Cardiac muscle cell (in vitro differentiated cells and primary cell): ENCODE measurements at places on chromosomes 3 and 15.

GRCh38 chr3:78277220-78277619, 1237.3 kb downstream of the ROBO2 start:
- DNase-seq = no peak

GRCh38 chr15:57923750-57924149, 141.8 kb downstream of the ALDH1A2 start:
- peak; percentile 68 for DNase-seq

DNA sequence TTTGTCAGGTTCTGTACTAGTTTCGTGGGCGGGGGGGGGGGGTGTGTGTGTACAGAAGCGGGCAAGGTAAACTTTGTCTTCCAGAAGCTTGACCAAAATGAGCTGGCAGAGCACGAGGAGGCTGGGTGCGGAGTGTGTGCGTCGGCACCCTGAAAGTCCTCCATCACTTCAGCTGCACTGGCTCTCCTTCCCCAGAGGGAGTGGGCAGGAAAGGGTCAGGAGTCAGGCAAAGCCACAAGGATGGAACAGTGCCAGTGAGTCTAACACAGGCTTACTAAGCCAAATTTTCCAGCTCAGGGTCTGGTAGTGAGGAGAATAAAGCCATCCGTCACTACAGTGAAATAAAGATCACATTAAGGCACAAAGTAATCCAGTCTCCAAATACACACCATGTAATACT, 11.9 kb upstream of the SH3GL3 start:
- DNase-seq = peak; percentile 37

DNA sequence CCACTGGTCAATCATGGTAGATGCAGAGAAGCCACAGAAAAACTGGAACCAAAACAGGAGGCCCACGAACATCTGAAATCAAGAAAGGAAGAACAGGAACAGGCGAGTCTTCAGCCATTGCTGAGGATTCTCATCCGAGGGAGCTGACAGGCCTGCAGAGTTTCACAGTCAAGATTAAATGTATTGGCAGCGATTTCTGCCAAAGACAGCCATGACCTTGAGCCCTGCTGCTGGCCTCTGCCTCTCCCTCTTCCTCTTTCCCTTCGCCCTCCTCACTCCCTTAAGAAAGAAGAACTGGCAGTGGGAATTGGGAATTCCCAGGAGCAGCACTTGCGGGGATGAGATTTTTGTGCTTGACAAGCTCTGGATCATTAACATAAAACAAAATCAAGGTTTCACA, 179.7 kb downstream of the ATP10A start:
- DNase-seq = no peak

DNA sequence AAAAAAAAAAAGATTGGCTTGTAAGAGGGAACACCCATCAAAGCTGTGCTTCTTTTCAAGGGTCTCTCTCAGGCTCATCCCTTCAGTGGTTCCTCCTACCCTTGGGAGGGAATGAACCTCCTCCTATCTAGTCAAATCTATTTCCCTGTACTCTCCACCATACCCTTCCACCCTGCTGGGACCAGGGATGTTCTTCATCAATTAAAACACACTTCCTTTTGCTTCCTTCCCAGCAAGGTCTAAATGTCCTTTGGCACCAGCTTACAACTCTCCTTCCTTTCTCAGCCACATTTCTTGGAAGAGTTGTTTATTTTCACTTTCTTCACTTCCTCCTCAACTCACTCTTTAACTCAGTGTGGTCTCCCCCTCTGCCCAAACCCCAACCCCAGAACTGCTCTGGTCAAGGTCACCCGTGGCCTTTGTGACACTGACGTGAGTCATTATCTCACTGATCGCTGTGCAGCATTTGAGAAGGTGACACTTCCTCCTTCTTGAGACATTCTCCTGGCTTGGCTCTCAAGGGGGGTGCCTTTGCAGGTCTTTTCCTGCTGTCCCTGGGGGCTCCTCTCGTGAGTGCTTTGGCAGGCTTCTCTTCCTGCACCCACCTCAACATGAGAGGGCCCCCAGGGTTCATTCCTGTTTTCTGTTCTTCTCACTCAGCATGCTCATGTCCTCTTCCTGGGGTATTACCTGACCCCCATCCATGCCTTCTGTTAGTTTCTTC, 210.5 kb upstream of the TLE3 start:
- no peak for DNase-seq

- DNase-seq = no peak
Measured at GRCh38 chr3:60033901-60034453, 984.2 kb upstream of the CFAP20DC start.

DNA sequence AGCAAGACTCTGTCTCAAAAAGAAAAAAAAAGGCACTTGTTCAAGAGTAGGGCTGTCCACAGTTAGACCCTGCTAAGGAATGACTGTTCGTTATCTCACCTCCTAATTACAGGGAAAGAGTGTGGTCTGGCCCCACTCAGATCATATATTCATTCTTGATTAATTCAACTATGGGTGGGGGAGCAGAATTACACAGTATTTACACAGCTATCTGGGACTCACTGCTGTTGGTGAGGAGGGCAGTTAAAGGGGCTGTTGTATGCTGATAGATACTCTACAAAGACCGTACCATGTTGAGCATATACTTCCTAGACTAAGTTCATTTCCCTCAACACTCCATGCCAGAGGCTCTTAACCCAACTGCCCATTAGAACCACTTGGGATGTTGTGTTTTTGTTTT, 3.8 kb upstream of the ZNF620 start:
- DNase-seq = no peak
